Esophagus squamous epithelium (tissue), 5 donors: ENCODE measurements at places on chromosomes 6 and 20.

GRCh38 chr6:3697609-3698008 is 53.9 kb downstream of the PXDC1 start:
- DNase-seq: no peak

DNA sequence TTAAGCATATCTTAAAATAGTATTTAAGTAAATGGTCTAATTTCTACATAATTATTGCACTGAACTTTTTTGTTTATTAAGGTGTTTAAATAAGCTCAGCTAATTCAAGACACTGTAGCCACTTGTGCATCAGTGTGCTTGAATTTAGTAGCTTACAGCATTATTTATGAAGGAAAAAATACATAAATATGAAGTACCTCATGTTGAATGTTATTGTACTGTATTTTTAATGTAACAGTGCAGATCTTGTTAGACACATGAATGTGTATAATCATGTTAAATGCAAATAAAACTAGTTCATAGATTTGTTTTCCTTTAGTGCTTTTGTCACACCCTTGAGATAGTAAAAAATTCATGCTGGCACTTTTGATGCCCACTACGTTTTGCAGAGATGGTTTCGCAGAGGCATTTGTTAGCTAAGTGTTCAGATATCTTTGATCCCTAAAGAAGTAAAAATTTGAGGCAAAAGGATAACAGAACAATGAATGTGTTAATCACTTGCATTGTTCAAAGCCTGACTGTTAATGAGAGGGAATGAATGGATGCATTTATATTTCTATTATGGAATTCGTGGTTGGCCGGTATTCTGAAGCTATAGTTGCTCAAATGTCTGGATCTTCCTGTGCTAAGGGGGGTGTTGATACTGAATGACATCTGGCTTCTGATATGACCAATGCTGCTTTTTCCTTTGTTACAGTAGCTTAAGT is 8.8 kb downstream of the BTBD3 start:
- DNase-seq: no peak

- DNase-seq: no peak
These were observed 66.0 kb downstream of the KIZ start for GRCh38 chr20:21191839-21192238.

- no peak for DNase-seq
These were observed 178.7 kb downstream of the OTOR start for GRCh38 chr20:16926626-16927430.

GRCh38 chr20:32406701-32407100 is 48.6 kb downstream of the ASXL1 start:
- DNase-seq: no peak

- no peak for DNase-seq
These were observed 16.7 kb upstream of the MAK start for GRCh38 chr6:10854922-10855632.

- no peak for DNase-seq
These were observed 105.4 kb upstream of the MCHR2 start for GRCh38 chr6:100099189-100100074.

- DNase-seq: no peak
These were observed 29.0 kb downstream of the JARID2 start for GRCh38 chr6:15274692-15275387.

- no peak for DNase-seq
These were observed 31.9 kb downstream of the ARID1B start for GRCh38 chr6:156809034-156809433.

DNA sequence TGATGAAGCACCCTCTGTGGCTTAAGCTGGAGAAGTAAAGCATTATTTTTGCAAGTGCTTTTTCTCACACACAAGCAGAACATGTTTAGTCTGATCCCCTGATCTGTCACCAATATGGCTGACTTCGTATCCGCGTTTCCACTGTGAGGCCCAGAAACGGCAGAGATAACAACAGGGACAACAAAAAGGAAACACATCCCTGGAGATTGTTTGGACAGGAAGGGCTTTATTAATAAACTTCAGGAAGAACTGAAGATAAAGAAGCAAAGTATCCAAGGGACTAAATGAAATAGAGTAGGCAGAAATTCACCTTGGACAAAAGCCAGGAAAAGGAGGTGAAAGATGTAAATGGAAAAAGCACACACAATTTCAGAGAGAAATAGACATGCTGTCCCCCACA is 49.2 kb downstream of the RARS2 start:
- no peak for DNase-seq

- DNase-seq: no peak
These were observed 14.1 kb upstream of the CPNE5 start for GRCh38 chr6:36853325-36853724.

DNA sequence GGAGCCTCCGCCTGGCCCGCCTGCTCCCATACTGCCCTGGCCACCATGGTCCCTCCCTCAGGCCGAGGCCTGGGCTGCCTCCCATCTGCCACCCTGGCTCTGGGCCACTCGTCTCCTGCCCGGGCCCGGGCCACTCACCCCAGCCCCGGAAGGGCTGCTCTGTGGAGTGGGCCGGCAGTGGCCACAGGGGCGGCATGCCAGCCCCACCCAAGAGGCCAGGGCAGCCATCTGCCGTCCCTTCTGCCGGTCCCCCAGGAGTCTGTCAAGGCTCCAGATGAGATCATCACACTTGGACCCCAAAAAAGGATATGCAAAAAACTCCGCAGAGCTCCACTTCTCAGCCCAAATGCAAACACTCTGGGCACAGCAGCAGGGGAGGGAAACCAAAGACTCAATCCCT is 23.8 kb upstream of the TLDC2 start:
- no peak for DNase-seq

DNA sequence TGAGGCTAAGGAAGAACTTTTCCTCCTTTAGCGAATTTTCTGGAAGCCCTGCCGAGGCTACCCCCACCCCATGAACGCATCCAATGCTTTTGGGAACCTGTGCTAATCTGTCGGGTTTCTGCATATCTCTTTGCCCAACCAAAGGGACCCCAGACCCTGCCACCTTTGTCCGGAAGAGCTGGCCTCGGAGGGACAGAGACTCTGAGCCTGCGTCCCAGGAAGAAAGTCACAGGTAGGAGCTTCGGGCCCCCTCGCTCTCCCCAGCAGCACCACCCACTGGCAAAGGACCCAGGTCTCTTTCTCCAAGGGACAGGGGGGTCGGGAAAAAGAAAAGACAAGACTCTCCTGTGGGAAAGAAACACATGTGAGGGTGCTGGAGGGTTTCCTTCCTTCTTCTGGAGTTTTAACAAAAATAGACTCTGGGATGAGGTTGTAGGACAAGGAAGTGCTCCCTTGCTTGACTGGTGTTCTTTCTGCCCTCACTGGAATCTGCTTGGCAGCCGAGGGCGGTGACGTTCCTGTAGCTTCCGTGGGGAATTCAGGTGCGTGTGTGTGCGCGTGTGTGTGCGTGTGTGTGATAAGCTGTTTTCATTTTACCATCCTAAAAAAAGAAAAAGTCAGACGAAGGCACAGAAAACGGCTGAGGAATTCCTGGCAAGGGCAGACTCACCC is 16.3 kb upstream of the FOXC1 start:
- DNase-seq: no peak

- DNase-seq: no peak
These were observed 1.9 kb upstream of the TPD52L2 start for GRCh38 chr20:63863021-63863797.

- DNase-seq: no peak
These were observed 116.2 kb upstream of the SNX9 start for GRCh38 chr6:157706883-157707282.

- no peak for DNase-seq
These were observed 41.9 kb downstream of the PLEKHG1 start for GRCh38 chr6:150641398-150642139.

DNA sequence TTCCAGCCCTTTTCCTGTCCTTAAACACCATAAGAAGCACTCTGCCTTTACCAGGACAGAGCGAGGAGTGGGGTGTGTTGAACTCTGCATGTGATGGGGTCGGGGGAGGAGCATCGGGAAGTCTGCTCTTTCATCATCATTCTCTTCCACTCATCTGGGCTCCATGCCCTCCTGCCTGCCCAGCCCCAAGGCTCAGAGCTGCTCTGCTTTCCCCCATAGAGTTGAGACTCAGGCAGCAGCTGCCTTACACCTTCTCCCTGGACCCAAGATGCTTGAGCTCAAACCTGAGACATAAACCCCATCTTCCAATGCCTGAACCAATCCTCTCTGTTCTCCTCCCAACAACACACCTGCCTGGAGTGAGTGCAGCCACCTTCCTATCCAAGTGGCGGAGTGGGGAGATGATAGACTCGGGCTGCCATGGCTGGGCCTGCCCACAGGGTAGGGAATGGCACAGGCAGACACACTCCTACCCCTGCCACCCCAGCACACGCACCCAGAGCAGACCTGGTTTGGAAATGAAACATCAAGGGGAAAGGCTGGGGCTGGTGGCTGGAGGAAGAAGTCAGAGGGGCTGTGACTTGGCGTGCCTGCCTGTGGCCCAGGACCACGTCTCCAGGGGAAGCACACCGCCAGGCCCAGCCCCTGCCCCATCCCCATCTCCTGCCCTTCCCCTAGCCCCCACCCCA is 28.4 kb downstream of the TFEB start:
- DNase-seq: no peak

DNA sequence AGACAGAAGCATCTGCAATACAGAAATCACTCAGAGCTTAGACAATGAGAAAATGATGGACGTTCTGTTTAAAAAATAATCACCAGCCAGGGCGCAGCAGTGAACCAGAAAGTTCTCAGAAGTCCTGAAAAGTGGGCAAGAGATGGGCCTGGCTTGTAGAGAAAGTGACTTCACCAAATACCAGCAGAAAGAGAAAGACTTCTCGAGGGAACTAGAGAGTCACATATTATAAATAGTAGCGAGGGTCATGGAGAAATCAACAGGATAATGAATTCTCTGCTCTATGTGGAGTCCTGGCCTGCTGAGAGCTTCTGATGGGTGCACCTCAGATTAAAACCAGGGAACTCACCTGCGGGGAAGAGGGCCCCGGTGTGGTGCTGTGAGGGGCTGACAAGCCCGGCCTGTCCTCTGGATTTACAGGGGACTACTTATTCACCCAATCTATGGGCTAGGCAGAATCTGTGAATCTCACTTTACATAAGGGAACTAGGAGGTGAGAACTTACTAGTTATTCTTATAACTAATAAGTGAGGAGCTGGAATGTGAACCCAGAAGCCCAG is 5.6 kb upstream of the RAMACL start:
- no peak for DNase-seq

- no peak for DNase-seq
These were observed 154.3 kb downstream of the MRPL14 start for GRCh38 chr6:43972913-43973300.

DNA sequence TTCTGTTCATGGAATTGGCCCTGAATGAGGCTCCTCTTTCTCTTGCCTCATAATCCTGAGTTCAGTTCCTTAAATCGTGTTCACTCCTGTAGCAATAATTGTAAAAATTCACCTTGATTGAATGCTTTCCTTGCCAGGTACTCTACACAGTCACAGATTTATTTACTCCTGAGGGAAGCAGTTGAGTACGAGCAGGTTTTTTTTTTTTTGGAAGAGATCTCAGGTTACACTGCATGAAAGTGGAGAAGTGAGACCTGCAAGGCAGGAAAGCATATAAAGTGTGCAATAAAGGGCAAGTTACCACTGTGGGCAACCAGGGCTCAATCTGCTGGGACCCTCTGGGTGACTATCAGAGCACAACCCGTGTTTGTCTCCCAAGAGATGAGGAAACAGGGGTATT is 93.0 kb upstream of the DOK5 start:
- no peak for DNase-seq

- no peak for DNase-seq
These were observed 5.6 kb downstream of the PLAGL2 start for GRCh38 chr20:32201977-32202363.

DNA sequence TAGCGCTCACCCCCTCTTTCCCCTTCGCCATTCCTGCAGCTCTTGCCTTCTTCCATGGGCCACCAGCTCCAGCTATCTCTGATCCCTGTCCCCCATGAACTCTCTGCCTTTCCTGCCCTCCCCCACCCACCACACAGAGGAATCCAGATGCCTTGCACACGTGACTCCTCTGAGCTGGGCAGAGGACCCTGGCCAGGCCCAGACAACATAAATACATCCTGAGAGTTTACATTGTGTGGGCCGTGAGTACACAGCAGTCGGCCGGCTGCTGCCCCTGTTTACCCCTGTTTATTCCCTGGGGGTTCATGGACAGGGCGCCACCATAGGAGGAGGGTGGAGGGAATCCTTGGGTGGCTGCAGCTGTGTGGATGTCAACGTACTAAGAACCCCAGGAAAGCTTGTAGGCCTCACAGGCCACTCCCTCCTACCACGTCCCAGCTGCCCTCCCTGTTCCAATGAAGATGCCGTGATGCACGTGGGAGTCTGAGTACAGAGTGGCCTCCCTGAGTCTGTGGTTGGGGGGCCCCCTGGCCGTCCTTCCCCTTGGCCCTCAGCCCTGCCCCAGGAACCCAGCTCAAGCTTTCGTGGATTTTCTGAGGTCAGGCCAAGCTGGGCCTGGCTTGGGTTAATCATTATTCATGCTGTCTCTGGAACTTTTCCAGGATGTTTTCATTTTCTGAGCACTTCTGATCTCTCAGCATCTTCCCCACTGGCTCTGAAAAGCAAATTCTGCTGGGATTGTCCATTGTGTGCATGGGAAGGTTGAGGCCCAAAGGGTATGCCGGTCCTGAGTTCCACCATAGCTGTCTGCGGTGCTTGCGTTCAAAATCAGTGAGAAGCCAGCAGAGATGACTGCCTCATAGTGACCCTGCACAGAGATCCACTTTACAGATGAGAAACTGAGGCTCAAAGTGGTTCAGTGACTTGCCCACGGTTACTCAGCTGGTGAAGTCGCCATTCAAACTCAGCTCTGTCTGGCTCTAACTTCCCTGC is 136.3 kb downstream of the MRPL14 start:
- no peak for DNase-seq

DNA sequence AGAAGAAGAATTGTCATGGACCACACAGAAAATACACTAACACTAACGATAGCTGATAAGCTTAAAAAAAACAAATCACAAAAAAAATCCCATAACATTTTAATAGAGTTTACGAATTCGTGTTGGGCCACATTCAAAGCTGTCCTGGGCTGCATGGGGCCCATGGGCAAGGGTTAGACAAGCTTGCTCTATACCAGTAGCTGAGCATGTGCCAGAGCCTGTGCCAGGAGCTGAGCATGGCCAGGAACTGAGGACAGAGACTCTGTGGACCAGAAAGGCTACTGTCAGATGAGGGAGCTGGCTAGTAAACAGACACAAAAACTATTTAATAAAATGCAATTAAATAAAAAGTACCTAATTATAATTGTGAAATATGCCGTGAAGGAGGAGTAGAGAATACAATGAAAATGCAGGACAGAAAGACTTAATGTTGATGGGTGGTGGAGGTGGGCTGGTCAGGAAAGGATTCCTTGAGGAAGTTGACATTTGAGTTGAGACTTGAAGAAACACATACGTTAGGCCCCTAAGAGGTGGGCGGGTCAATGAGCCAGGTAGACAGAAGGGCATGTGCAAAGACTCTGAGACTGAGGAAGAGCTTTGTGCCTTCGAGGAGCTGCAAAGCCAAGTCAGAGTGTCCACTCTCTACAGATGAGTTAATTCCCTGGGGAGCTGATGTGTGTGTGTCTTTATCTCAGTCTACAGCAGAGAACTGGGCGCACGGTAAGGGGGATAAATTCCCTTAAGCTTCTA is 66.1 kb downstream of the JPH2 start:
- no peak for DNase-seq
